ENCODE measurements at places on chromosomes 2 and 18.

DNA sequence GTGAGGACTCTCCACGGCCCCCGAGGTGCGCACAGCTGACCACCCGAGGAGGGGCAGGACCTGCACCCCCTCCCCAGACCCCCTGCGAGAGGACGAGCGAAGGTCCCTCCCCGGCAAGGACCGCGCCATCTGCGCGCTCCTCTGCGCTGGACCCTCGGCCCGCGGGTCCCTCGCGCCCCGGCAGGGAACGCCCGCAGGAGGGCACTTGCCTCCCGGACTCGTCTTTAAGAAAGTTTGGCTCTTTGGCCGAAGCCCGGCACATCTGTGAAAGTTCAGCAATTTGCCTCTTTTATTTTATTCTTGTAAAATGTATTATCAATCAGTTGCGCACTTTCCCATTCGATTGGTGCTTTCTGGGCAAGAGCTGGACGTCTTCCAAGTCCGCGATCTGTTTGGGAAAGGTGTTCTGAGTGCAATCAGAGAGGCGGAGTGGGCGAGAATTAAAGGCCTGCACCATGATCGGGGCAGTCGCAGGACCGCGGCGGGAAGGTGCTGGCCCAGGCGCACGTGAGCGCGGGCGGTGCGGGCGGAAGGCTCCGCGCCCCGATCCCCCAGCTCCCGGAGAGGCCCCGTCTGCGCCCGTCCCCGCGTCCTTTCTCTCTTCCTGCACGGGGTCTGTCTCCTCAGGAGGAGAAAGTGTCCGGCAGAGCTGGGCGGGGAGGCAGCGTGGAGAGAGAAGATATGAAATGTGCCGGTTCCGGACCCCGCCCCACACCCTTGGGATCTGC, 1.6 kb upstream of the ALKAL2 start:
- no peak for DNase-seq

- DNase-seq: no peak
These were observed 189.3 kb upstream of the FN1 start for GRCh38 chr2:215625207-215625606.

GRCh38 chr2:67215214-67216055, 181.7 kb upstream of the ETAA1 start:
- no peak for DNase-seq

DNA sequence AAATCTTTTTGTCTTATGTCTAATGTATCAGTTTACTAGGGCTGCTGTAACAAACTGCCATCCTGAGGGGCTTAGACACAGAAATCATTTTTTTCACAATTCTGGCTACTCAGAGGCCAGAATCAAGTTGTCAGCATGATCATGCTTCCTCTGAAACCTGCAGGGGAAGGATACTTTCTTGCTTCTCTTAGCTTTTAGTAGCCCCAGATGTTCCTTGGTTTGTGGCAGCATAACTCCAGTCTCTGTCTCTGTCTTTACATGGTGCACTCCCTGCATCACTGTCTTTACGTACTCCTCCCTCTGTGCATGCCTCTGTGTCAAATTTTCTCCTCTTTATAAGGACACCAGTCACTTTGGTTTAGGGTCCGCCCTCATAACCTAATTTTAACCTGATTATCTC, 2.0 kb upstream of the SCN3A start:
- DNase-seq: no peak

DNA sequence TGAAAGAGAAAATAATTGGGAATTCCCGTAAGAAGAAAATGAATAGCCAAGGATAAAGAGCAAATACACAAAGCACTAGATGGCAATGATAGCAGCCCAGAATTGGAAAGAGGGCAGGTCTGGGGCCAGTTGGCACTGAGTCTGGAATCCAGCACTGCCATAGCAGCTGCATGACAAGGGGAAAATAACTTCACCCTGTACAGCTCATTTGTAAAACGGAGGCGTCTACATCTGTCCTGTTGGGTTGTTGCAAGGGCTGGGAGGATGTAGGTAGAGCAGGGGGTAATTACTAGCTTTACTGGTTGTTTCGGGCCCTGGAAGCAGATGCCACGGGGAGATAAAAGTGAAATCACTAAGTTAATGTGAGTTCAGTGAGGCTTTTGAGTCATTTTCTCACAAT, 110.0 kb upstream of the RASGRP3 start:
- DNase-seq: no peak

GRCh38 chr18:6917072-6917471, 187.6 kb downstream of the ARHGAP28 start:
- no peak for DNase-seq

DNA sequence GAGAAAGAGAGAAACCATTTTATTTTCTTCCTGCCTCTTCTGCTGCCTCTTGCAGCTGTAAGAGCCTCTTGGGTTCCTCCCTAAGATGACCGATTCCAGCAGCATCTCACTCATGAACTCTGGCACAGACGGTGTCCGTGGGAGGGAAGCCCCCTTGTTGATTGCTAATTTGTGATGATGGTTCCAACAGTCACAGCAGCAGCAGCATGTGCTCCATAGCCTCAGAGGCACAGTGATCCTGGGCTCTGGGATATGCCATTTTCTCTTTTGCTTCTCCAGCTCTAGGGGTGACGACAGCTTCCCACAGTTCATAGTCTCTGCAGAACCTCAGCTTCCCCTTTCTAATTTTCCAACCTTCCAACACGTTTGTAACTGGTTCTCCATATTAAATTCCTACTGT, 324.2 kb upstream of the HS6ST1 start:
- DNase-seq: no peak

GRCh38 chr18:11937874-11938478, 29.9 kb upstream of the MPPE1 start:
- DNase-seq: peak; percentile 41

- no peak for DNase-seq
These were observed 87.4 kb downstream of the SLC4A3 start for GRCh38 chr2:219714681-219715400.

- DNase-seq: no peak
These were observed 220.3 kb upstream of the NRP2 start for GRCh38 chr2:205461678-205462665.

GRCh38 chr2:189150033-189150432, 29.5 kb downstream of the COL5A2 start:
- DNase-seq: no peak

GRCh38 chr2:30217644-30218337, 13.5 kb upstream of the LBH start:
- no peak for DNase-seq

GRCh38 chr2:138012968-138013367, 48.7 kb downstream of the HNMT start:
- DNase-seq: no peak

- no peak for DNase-seq
These were observed 8.2 kb downstream of the ADRA2B start for GRCh38 chr2:96108151-96108540.

DNA sequence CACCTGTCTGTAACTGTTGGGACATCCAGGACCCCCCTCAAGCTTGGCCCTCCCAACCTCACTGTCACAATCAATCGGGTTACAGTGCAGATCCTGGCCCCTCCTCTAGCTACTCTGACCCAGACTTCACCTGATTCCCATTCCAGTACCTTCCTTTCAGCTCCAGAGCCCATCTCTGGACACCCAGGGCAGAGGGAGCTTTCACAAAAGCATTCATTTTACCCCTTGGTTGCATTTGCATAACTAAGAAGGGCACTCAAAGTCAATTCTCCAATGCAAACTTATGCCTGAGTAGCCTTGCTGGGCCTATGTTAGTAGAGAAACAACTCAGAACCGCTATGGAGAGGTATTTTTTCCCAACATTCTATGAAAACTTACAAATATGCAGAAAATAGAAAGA, 7.4 kb downstream of the ZAP70 start:
- DNase-seq: no peak

GRCh38 chr2:41949883-41950665, 97.7 kb upstream of the PKDCC start:
- DNase-seq: no peak

GRCh38 chr2:42085706-42086487, 38.1 kb downstream of the PKDCC start:
- DNase-seq: no peak

DNA sequence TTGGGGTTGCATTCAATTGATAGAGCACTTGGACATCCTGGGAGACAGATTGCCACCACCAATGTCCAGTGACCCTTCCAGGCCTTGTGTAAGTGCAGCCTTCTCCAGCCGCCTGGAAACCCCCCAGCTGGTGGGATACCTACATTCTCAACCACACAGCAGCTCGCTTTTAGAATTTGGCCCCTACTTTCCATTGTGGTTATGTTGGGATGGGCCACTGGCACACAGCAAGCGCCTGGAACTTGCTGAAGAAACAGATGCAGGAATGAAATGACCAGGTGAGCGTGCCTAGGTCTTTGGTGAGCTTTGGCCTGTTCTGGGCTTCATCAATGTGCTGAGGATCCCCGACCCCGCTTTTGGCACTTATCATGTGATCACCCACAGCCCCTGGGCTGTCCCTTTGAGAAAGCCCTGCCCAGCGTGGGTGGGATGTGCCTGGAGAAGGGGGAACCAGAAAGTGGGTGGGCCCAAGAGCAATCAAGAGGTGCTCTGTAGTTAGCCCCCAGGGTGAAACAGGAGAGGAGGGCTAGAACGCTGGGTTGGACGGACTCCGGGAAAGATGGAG, 16.0 kb upstream of the NTSR2 start:
- DNase-seq: no peak

DNA sequence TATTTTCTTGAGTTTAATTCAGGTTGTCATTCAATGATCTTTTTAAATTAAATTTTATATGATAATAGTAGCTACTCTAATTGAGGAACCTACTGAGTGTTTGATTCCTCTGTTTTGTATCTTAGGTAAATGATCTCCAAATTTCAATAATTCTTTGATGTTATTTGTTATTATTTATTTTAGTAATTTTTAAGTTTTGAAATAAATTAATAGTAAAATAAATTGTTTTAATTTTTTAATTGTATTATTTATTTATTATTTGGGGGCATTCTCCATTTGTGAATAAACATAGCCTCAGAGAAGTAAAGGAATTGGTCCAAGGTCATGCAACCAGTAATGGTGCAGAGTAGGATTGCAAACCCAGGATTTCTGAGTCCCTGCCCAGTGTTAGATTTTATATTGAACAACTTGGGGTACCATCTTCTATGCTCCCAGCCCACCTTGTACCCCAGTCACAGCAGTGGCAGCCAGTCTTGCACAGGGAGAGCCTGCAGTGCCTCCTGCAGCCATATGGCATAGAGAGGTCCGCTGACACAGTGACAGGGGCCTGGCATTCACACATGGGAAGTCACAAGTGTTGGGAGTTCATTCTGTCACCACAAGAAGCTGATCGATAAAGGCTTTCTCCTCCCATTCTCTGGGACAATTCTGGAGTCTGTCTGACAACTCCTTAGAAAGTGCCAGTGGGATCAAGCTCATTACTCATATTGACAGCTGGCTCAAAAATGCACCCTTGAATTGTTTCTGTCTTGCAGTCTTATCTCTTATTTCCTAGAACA, 110.0 kb upstream of the ETAA1 start:
- no peak for DNase-seq

GRCh38 chr2:228819701-228820100, 451.4 kb downstream of the PID1 start:
- no peak for DNase-seq

DNA sequence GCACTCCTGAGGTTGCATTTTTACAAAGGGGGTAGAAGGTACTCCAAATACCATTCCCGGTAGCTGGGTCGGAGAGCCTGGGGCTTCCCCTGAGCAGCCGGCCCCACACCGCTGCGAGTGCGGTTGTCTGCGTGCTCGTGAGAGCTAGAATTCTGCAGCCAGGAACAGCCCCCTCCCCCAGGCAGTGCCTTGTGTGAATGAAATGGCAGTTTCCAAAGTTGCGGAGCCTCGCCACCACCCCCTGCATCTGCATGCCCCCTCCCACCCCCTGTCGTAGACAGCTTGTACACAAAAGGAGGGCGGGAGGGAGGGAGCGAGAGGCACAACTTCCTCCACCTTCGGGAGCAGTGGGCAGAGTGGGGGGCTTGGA, 1.1 kb downstream of the MYCN start:
- no peak for DNase-seq

- DNase-seq: no peak
These were observed 942 bp upstream of the ZNF236 start for GRCh38 chr18:76821356-76821874.

- no peak for DNase-seq
These were observed 164.2 kb upstream of the CAPN13 start for GRCh38 chr2:30971231-30972025.

DNA sequence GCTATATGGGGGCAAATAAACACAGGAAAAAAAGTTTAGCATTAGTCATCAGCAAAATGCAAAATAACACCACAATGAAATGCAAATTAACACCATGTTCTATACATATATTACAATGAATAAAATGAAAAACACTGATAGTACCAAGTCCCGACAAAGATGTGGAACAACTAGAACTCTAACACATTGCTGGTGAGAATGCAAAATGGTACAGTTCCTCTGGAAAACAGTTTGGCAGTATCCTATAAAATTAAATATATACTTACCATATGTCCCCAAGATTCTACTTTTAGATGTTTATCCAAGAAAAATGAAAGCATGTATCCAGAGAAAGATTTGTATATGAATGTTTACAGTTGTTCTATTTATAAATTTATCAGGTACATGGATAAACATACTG, 198.9 kb downstream of the NRXN1 start:
- no peak for DNase-seq

- DNase-seq: no peak
These were observed 27.7 kb downstream of the SMAD7 start for GRCh38 chr18:48922801-48923730.

DNA sequence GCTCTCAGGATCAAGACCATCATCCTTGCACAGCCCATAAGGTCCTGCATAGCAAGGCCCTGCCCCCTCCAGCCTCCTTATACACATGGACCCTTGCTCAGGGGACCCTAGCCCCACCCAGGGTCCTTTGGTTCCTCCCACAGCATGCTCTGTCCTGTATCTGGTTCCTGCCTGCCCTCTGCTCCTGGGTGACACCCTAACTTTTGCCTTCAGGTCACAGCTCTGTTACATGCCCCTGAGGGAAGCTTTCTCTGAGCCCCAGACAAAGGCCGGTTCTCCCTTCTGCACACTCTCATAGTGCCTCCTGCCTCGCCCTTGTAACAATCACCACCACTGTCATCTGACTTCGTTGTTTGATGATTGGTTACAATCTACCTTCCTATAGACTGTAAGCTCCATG, 204.8 kb downstream of the SMAD2 start:
- no peak for DNase-seq

DNA sequence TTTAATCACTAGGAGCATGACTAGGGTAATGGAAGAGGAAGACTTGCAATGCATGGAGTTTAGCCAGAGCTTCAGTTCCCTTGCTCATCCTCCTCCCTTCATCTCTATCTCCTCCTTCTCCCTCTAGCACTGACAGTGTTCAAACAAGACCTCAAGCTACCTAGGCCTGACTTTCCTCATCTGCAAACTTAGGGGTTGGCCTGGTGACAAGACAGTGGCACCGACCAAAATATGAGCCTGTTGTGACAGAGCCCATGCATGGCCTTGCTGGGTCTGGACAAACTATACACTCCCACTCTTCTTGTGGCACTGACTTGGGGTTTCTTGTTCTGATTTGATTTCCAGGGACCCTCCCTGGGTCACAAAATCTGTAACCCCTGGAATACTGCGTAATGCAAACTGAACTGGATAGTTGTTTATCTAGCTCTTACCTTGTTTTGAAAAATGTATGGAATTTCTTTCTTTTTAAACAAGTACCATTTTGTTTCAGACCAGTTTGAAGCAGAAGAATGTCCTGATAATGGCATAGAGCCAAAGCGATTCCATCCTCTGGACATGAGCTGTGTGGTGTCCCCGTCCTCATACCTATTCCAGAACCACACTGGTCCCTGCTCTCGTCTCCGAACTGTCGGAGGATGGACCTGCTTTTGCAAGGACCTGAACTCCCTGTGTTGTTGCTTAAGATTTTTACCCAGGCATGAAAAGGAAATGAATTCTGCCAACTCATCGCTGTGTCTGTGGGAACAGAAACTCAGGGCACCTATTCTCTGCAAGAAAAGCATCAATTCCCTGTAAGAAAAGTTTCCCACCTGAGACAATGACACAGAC, 33.4 kb upstream of the PPP4R1 start:
- DNase-seq: no peak
